Sigmoid colon (tissue), 7 donors: ENCODE measurements at places on chromosomes 4 and X. TPM values are rescaled to one million over a fixed set of nuclear protein-coding genes. Genes with fewer than 3 reads are reported as not detected.
A peak's percentile ranks its signal among the peaks of the same experiment; 100 is the strongest.

The CCDC110 gene
- 1.6 TPM for total RNA-seq

The XKRX gene
- total RNA-seq: not detected

The TTC29 gene
- total RNA-seq: not detected

The TSPYL2 gene
- 50.3 TPM for total RNA-seq

The VEGFC gene
- 5.4 TPM for total RNA-seq

The COX7B2 gene
- not detected for total RNA-seq

The S100P gene
- 0.41 TPM for total RNA-seq

The CT47B1 gene
- not detected for total RNA-seq

DNA sequence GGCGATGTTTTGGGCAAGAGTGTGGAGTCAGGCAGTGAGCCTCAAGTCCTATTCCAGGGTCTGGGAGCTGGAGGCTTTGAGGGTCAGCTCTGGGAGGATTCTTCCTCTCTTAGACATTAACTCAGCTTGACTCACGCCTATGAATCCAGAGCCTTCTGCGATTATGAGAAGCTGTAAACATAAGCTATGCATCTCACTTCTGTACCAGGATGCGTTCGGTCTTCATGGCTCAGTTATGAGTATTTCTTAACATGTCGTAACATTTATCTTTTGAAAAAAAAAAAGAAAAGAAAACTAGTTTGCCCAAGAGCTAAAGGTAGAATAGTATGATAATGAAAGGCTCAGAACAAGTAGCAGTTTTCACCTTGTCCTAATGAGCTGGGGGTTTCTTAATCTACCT, 4.6 kb downstream of the SHROOM2 start:
- H3K36me3 ChIP-seq: no peaks in the 10 kb centered on the region
- H3K4me1 ChIP-seq: no peaks in the 10 kb centered on the region
- no peak overlapping the region for H3K4me3 ChIP-seq
- no peak for DNase-seq
- H3K27ac ChIP-seq: no peak overlapping the region
- peaks cover 6% of the 10 kb centered on the region for H3K27me3 ChIP-seq

DNA sequence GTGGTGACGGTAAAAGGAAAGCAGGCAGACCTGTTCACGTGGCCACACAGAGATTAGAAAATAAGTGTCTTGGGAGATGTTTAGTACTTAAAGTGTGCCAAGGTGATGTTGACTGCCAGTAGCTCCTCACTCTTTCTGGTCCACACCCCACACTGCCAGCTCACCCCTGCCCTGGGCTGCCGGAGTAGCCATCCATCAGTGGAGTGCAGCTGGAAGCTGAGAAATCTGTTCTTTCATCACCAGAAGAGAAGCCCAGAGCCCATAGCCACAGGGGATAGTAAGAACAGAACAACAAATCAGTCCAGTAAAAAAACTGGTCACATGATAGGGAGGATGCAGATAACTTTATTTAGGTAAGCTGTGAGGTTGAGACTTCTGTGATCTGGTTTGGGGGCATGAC, 64.1 kb downstream of the WWC2 start:
- H3K27me3 ChIP-seq: no peaks in the 10 kb centered on the region
- H3K27ac ChIP-seq: no peak overlapping the region
- no peaks in the 10 kb centered on the region for H3K4me1 ChIP-seq
- no peak overlapping the region for H3K4me3 ChIP-seq
- no peaks in the 10 kb centered on the region for H3K36me3 ChIP-seq

DNA sequence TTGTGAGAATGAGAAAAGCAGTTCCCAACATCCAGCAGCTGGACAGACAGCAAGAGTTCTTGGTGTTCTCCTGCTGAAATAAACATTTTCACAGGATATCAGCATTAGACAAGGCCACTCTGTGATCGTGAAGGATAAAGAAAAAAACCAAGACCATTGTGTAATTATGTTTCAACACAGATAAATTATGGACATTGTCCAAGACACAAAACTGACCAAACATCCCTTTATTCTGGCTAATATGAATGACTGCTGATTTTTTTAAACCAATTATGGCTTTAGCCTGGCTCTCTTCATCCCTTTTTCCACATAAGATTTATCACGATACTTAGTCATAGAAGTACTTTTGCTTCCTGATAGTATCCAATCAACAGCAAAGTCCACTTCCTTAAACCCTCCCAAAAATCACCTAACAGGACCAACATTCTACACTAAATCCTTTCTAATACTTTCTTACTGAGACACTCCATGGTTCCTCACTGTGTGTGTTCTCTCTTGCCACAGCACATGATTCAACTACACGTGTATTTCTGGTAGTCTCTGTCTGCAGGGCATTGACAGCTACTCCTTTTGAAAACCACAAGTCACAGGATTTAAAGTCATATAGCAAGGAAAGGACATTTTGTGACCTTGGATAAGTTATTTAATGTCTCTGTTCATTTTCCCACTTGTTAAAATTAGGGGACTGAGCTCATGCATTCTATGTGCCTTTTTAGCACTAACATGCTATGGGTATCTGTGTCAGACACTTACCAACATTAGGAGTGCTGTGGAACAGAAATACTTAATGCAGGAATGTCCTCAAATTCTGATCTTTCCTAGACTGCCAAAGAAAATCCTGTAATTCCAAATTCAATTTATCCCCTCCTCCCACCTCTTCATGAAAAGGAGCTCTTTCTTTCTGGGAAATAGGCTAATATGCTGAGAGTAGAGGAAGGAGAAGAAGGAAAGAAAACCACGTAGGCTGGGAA, 137.2 kb upstream of the PGRMC2 start:
- no peak for DNase-seq
- no peak overlapping the region for H3K4me3 ChIP-seq
- H3K36me3 ChIP-seq: no peaks in the 10 kb centered on the region
- peak overlapping the region; percentile 61 for H3K27ac ChIP-seq
- no peaks in the 10 kb centered on the region for H3K4me1 ChIP-seq
- no peaks in the 10 kb centered on the region for H3K27me3 ChIP-seq

GRCh38 chr4:99885063-99885664, 9.1 kb downstream of the LAMTOR3 start:
- no peaks in the 10 kb centered on the region for H3K27me3 ChIP-seq
- peak overlapping the region; percentile 39 for H3K27ac ChIP-seq
- H3K4me3 ChIP-seq: no peak overlapping the region
- peaks cover 26% of the 10 kb centered on the region for H3K4me1 ChIP-seq
- H3K36me3 ChIP-seq: peaks cover 14% of the 10 kb centered on the region

DNA sequence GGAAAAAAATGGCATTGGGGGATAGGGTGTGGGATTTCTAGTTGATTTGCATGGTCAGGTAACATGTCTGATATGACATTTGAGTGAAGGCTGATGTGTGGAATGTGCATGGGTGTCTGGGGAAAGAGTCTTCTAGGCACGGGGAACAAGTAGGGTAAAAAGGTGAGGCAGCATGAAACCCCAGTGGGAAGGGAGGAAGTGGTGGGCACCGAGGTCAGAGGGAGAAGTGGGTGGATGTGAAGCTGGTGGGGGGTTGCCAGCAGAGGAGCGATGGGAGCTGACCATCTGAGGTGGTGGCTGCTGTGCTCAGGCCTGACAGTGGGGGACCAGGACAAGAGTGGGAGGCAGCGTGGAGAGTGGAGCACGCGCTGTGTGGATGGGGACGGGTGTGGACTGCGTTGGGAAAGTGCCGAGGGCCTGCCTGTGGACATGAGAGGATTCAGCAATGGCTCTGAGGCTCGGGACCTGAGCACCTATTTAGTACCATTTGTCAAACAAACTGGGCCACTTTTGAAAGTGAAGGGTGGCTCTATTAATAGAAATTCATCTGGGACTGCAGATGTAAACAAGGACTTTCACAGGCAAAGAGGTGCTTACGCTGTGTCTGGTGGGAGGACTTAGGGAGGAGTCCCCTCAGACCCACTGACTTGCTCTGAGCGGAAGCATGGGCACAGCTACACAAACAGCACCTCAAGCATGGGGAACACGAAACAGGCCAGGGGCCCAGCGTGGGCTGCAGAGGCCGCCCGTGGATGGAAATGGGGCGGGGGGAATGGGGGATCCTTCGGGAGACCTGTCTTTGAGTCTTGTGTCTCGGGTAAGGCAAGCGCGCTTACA, 16.7 kb upstream of the S100P start:
- H3K4me1 ChIP-seq: no peaks in the 10 kb centered on the region
- no peak overlapping the region for H3K27ac ChIP-seq
- DNase-seq: no peak

DNA sequence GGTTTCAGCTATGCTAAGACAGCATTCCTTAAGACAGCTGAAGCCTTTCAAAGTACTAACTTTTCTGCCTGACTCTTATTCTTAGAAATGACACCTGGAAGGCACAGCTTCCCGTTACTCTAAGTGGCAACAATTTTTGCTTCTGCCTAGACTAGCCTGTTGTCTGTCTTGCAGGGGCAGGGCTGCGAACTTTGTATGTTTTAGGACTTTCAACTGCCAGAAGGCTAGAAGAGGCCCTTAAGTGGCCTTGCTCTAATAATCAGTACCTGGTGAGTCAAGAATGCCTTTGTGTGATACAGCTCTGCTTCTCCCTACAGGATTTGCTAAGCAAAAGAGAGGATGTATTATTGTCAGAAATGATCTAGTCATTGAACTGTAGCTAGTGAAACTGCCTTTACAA, 30.0 kb upstream of the TFDP3 start:
- no peak overlapping the region for H3K27ac ChIP-seq
- DNase-seq: no peak
- no peak overlapping the region for H3K4me3 ChIP-seq
- no peaks in the 10 kb centered on the region for H3K4me1 ChIP-seq
- no peaks in the 10 kb centered on the region for H3K36me3 ChIP-seq

- no peak overlapping the region for H3K4me3 ChIP-seq
- DNase-seq: no peak
- no peaks in the 10 kb centered on the region for H3K36me3 ChIP-seq
- H3K27me3 ChIP-seq: no peaks in the 10 kb centered on the region
- H3K4me1 ChIP-seq: no peaks in the 10 kb centered on the region
- H3K27ac ChIP-seq: no peak overlapping the region
These were observed 228.1 kb downstream of the ZNF674 start for GRCh38 chrX:46317163-46317562.

- no peaks in the 10 kb centered on the region for H3K27me3 ChIP-seq
- DNase-seq: peak; percentile 88
- H3K36me3 ChIP-seq: no peaks in the 10 kb centered on the region
- H3K4me3 ChIP-seq: no peak overlapping the region
These were observed 23.0 kb downstream of the GAB3 start for GRCh38 chrX:154727871-154728270.

- no peak overlapping the region for H3K4me3 ChIP-seq
- no peak overlapping the region for H3K27ac ChIP-seq
- H3K36me3 ChIP-seq: no peaks in the 10 kb centered on the region
These were observed 102.8 kb downstream of the TTC29 start for GRCh38 chr4:146842876-146843275.

GRCh38 chr4:144463896-144464295, 182.1 kb upstream of the HHIP start:
- H3K27ac ChIP-seq: no peak overlapping the region
- no peak for DNase-seq
- no peaks in the 10 kb centered on the region for H3K4me1 ChIP-seq
- H3K4me3 ChIP-seq: no peak overlapping the region

GRCh38 chr4:81032771-81033684, 2.5 kb downstream of the BMP3 start:
- DNase-seq: no peak
- H3K36me3 ChIP-seq: no peaks in the 10 kb centered on the region
- peak overlapping the region; percentile 86 for H3K27ac ChIP-seq
- peaks cover 34% of the 10 kb centered on the region for H3K4me1 ChIP-seq
- H3K4me3 ChIP-seq: peak overlapping the region; percentile 61

DNA sequence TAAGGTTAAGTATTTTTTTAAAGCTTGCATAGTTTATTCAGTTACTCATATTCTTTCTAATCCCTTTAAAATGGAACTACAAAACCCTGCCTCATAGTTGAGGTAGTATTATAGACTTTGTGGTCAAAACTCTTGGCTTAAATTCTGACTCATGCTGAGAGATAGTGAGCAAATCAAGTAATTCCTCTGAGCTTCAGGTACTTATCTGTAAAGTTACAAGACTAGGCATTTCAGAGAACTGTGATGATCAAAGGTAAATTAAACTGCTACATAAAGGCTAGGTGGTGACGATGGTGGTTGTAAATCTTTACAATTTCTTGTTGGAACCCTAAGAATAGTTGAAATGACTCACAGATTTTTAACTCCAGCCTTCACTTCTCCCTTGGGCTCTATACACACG, 3.2 kb upstream of the CLOCK start:
- no peak overlapping the region for H3K4me3 ChIP-seq
- H3K36me3 ChIP-seq: no peaks in the 10 kb centered on the region
- H3K27me3 ChIP-seq: no peaks in the 10 kb centered on the region
- H3K4me1 ChIP-seq: peaks cover 4% of the 10 kb centered on the region
- H3K27ac ChIP-seq: no peak overlapping the region
- DNase-seq: no peak

- no peaks in the 10 kb centered on the region for H3K4me1 ChIP-seq
- H3K27ac ChIP-seq: no peak overlapping the region
- DNase-seq: no peak
- H3K27me3 ChIP-seq: no peaks in the 10 kb centered on the region
- no peak overlapping the region for H3K4me3 ChIP-seq
These were observed 221.5 kb upstream of the CXCL13 start for GRCh38 chr4:77384094-77384493.

DNA sequence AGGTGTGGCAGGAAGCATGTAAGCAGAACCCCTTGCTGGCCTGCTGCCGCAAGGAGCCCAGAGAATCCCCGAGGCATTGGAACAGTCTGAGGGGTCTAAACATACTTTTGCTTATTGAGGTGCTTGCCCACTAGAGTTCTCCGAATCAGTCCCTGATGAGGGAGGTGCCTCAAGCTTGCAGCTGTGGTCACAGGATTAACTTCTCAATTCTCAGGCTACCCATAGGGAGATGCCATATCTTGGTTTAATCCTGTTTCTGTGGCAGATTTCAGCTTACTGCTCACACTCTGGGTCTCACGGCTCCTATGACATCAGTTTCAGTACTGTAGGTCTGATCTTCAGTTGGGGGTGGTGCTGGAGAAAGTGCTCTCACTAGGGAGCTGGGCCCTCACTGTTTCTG, 39.9 kb downstream of the CCNG2 start:
- no peak for DNase-seq
- H3K4me1 ChIP-seq: no peaks in the 10 kb centered on the region
- no peak overlapping the region for H3K4me3 ChIP-seq
- no peaks in the 10 kb centered on the region for H3K36me3 ChIP-seq
- no peak overlapping the region for H3K27ac ChIP-seq

DNA sequence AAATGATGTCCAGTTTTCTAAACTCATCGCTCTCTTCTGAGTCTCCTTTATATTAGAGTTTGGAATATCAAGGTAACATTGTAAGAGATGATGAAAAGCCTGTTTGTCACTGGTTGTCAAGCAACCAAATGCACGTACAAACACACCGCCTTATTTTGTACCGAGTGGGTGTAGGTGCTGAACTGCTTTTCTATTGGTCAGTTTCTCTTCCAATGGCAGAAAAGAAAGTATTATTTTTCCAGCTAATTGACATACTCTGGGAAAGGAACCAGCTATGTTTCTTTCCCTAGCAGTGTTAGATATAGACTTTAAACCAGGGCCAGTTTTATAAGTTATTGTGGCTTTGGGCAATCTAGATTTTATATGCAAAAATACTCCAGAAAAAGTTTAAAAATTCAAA, 6.6 kb upstream of the PPM1K start:
- H3K27ac ChIP-seq: no peak overlapping the region
- no peaks in the 10 kb centered on the region for H3K36me3 ChIP-seq
- DNase-seq: no peak
- H3K27me3 ChIP-seq: no peaks in the 10 kb centered on the region
- H3K4me3 ChIP-seq: no peak overlapping the region

- no peak overlapping the region for H3K27ac ChIP-seq
- no peaks in the 10 kb centered on the region for H3K36me3 ChIP-seq
- no peaks in the 10 kb centered on the region for H3K27me3 ChIP-seq
- no peak for DNase-seq
- H3K4me1 ChIP-seq: no peaks in the 10 kb centered on the region
These were observed 69.0 kb downstream of the ATOH1 start for GRCh38 chr4:93897559-93897958.
